RPMI7951 (cell line): ENCODE measurements at places on chromosomes 2 and 18. TPM values are rescaled to one million over a fixed set of nuclear protein-coding genes. Genes with fewer than 3 reads are reported as not detected.

The PTPRM gene
- 31.2 and 51.8 TPM in 2 replicates for total RNA-seq

The PPIL3 gene
- total RNA-seq: 43.8 and 71.6 TPM in 2 replicates

The EFEMP1 gene
- 3.7 and 5.7 TPM in 2 replicates for total RNA-seq

The FHOD3 gene
- 13.7 and 15.1 TPM in 2 replicates for total RNA-seq

The DPP10 gene
- not detected in 2 replicates for total RNA-seq

The CHRNG gene
- total RNA-seq: not detected in 2 replicates

The KCNG2 gene
- total RNA-seq: not detected in 2 replicates

The COX7A2L gene
- 188 and 215 TPM in 2 replicates for total RNA-seq

The KCNJ3 gene
- total RNA-seq: not detected in 2 replicates

The CDH20 gene
- not detected in 2 replicates for total RNA-seq

The FKBP1B gene
- total RNA-seq: 10.9 and 15.6 TPM in 2 replicates

The USP14 gene
- total RNA-seq: 16.6 and 16.7 TPM in 2 replicates

The GREB1 gene
- total RNA-seq: 0.78 and 0.84 TPM in 2 replicates

The PLCD4 gene
- total RNA-seq: 8.5 and 10.2 TPM in 2 replicates

The KANSL3 gene
- total RNA-seq: 21.1 and 25.4 TPM in 2 replicates

The GNLY gene
- total RNA-seq: not detected in 2 replicates

The CD226 gene
- 0.12 and 0.49 TPM in 2 replicates for total RNA-seq

The CYP26B1 gene
- total RNA-seq: 3.5 and 4.3 TPM in 2 replicates

The CD8B2 gene
- total RNA-seq: not detected in 2 replicates

The ACVR1C gene
- 0.10 and 0.12 TPM in 2 replicates for total RNA-seq

The KCNE4 gene
- total RNA-seq: 13.8 and 16.4 TPM in 2 replicates

The SLC16A14 gene
- total RNA-seq: not detected in 2 replicates

The AKAIN1 gene
- not detected in 2 replicates for total RNA-seq

The RESP18 gene
- total RNA-seq: not detected in 2 replicates

The UPP2 gene
- not detected in 2 replicates for total RNA-seq

The PPIG gene
- total RNA-seq: 20.4 and 25.4 TPM in 2 replicates

The GPR45 gene
- total RNA-seq: not detected in 2 replicates

The ANTXR1 gene
- total RNA-seq: 51.3 and 69.7 TPM in 2 replicates

The DSC1 gene
- not detected in 2 replicates for total RNA-seq

The LAMA3 gene
- 0.49 and 2.9 TPM in 2 replicates for total RNA-seq

The ZNF532 gene
- total RNA-seq: 16.8 and 17.8 TPM in 2 replicates

The HOXD4 gene
- total RNA-seq: 7.2 and 9.6 TPM in 2 replicates

The B3GNT7 gene
- 0.49 and 0.60 TPM in 2 replicates for total RNA-seq

The CFAP65 gene
- 0.10 and 0.12 TPM in 2 replicates for total RNA-seq

The PSMA8 gene
- not detected in 2 replicates for total RNA-seq

The HOXD13 gene
- 1.2 and 2.6 TPM in 2 replicates for total RNA-seq

The B4GALT6 gene
- 2.4 and 2.8 TPM in 2 replicates for total RNA-seq

The ASXL2 gene
- 8.2 and 11.3 TPM in 2 replicates for total RNA-seq

The SP5 gene
- 0.20 TPM in 1 of 2 replicates, not detected in the other for total RNA-seq

The HOXD12 gene
- total RNA-seq: not detected in 2 replicates

The COL4A3 gene
- total RNA-seq: 0.29 and 1.2 TPM in 2 replicates
